ENCODE measurements at places on chromosomes 1 and 21.

GRCh38 chr1:99456536-99456935 is 189.4 kb upstream of the PALMD start:
- peak; percentile 74 for DNase-seq

DNA sequence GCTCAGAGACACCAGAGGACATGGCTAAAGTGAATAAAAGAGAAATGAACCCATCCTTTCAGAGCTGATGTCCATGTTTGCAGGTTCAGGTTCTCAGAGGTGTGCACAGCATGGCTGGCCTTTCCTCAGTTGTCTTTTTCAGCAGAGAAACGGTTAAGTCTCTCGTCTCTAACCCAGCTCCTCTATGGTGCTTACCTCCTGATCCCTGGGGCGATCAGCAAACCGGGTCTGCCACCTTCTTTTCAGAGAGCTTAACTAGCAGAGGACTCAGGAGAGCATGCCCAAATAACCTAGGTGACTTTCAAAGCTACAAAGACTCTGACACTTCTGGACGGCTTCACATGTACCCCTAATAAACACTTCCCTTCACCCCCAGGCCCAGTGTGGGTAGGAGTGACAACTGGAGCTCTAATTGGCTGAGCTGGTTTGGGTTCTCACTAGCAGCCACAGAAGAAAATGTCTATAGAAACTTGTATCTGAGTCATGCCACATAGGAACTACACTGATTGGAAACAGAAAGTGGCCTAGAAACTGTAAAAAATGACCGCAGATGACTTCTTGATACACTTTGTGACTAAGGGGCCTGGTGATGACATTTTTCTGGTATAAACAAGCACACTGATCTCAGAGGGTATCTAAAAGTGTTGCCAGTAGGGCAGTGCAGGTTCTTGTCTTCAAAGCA is at the start of gene AIM2:
TSS of gene AIM2 (minus strand) at position 329 of the 682 bp plus-strand sequence. CDS start 3,267 bp downstream, outside the sequence.
- DNase-seq: no peak

DNA sequence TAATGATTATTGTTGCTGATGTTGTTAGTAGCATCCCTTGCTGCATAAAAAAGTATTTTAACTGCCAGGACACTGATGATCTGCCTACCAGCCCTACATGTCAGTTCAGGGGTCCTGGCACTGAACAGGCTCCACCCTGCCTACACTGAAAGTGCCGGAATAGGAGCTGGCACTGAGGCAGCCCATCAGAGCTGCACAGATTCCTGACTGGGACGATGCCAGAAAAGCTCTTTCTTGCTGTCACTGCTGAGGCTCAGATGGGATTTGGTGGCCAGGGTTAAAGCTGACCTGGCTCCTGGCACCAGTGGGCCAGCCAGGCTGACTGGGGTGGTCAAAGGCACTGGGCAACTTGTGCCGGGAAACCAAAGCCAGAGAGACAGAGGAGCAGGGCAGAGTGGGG is 6.2 kb upstream of the DISP3 start:
- no peak for DNase-seq

DNA sequence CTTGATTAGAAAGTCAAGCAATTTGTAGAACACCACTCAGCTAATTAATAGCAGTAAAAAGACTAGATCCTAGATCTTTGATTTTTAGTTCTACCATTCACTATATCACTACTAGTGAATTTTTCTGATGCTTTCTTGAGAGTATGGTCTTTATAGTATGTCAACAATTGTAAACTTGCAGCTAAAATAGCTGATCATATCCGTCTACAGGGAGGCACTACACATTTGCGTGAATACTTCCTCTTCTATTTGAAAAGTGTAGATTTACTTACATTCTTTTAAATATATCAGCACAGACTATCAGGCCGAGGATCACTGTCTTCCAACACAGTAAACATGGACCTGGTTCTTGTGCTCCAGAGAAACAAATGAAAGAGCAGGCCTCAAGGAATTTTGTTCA is 18.6 kb upstream of the PTPRC start:
- no peak for DNase-seq

- no peak for DNase-seq
Measured at GRCh38 chr1:45785583-45785982, 17.8 kb upstream of the MAST2 start.

DNA sequence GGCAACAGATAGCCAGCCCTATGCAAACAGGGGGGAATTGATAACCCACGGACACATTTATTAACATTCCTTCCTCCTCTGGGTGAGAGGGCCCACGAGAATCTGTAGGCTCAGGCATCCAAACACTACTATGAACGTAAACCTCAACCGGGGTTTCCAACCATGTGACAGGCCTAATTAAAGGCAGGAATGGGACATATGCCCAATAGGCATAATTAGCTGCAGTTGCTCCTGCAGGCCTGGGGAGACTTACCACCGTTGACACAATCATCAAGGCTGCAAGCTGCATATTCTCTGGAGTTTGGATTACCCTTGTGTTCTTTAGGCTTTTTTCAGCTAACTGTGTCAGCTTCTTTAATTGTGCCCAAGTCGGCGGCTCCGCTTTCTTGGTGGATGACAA is 22.2 kb upstream of the GBP1 start:
- no peak for DNase-seq

- no peak for DNase-seq
Measured at GRCh38 chr1:29255134-29255666, 18.9 kb downstream of the PTPRU start.

- peak; percentile 57 for DNase-seq
Measured at GRCh38 chr1:36516372-36517010, 33.8 kb upstream of the CSF3R start.

DNA sequence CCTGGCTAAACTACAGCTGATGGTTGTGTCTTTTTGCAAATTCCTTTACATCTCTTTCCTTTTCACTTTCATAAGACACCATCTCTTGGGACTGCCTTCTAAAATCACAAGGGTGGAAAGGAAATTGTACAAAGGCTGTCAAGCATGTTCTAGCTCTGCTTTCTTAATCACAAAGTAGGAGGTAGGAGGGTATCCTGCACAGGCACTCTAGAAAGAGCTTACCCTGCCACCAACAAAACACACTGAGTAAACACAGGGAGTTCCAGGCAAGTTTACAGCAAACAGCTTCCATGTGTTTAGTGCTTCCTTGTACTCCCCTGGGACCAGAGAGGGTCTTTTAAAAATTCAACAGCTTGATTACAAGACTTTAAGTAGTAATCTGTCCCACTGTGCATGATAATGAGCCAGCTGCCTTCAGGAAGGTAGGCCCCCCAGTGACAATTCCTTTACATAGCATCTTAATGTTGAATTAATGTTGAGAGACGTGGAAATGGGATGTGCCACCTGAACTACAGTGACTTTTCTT is 2.4 kb downstream of the PLPP3 start:
- DNase-seq: peak; percentile 50

- no peak for DNase-seq
Measured at GRCh38 chr21:41031701-41032220, 136.2 kb upstream of the BACE2 start.

DNA sequence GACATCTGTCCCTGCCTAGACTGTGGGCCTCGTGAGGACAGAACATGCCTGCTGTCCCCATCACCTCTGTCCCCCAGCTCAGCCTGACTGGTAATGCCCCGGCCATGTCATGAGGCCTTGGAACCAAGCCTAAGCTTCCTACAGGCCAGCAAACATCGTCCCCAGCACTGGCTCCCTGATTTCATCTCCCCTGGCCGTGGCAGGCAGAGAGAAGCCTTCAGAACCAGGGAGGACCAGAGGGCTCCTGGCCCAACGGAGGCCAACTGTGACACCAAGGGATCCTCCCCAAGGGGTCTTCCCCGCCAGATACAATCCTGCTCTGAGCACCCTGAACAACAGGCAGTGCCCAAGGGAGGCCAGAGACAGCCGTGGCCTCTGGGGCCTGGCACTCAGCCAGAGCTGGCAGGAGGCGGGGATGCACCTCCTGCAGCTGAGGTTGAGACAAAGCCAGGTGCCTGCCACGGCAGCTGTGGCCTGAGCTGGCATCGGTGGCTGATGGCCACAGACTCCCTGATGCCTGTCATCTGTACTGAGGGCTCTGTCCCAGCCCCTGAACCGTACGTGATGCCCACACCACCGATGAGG is 9.9 kb upstream of the NPHP4 start:
- peak; percentile 71 for DNase-seq

GRCh38 chr1:13462682-13463081 is 51.1 kb downstream of the LRRC38 start:
- no peak for DNase-seq

- DNase-seq: no peak
Measured at GRCh38 chr1:21645550-21645949, 23.6 kb downstream of the RAP1GAP start.

DNA sequence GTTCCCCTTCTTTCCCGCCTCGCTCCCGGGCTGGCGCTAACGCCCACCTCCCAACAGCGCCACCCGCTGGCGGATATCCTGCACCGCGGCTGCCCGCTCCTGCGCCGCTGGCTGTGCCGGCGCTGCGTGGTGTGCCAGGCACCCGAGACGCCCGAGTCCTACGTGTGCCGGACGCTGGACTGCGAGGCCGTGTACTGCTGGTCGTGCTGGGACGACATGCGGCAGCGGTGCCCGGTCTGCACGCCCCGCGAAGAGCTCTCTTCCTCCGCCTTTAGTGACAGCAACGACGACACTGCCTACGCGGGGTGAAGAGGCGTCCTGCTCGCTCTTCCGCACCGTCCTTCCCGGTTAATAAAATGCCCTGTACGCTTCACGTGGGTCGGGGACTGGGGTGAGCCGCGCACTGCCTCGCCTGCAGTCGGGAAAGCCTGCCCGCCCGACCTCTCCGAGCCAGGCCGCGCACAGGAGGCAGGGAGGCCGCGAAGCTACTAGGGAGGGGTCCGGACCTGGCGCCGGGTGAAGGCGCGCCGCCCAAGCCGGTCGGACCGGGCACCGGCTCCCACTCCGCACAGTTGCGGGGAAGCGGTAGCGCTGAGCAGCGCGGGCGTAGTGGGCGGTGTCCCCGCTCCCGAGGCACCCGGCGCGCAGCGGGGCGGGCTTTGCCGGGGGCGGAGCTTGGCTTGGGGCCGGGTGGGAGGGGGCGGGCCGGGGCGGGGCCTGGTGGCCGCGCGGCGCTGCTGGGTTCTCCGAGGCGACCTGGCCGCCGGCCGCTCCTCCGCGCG is at the start of gene ADAM15:
TSS of gene ADAM15 (plus strand) at position 757 of the 782 bp plus-strand sequence. CDS start 71 bp downstream, outside the sequence.
- DNase-seq: peak; percentile 80

GRCh38 chr1:200625381-200625824 is 4.9 kb upstream of the KIF14 start:
- peak; percentile 23 for DNase-seq

GRCh38 chr1:217813031-217813430 is 181.9 kb downstream of the SPATA17 start:
- no peak for DNase-seq

GRCh38 chr1:183609313-183609712 is 19.1 kb upstream of the NCF2 start:
- peak; percentile 76 for DNase-seq

DNA sequence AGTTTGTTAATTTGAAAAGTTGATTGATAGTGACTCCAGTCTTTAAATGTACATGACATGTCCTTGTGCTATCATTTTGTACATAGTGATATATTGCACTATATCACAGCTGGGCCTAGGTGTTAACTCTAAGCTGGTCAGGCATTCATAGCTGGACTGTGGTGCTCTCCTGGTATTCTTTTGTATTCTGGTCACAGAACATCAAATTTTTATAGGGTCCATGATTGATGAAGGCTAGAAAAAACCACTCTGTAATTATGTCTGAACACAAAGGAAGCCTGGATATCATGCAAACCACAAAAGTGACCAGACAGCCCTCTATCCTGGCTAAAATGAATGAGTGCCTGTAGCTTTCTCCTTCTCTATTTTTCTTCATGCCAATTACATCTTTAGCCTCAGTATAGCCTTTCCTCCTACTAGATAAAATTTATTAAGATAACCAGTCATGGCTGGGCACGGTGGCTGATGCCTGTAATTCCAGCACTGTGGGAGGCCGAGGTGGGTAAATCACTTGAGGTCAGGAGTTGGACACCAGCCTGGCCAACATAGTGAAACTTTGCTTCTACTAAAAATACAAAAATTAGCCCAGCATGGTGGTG is 134.9 kb upstream of the B3GALT2 start:
- no peak for DNase-seq

- DNase-seq: no peak
Measured at GRCh38 chr1:59866462-59866861, 51.7 kb downstream of the HOOK1 start.

DNA sequence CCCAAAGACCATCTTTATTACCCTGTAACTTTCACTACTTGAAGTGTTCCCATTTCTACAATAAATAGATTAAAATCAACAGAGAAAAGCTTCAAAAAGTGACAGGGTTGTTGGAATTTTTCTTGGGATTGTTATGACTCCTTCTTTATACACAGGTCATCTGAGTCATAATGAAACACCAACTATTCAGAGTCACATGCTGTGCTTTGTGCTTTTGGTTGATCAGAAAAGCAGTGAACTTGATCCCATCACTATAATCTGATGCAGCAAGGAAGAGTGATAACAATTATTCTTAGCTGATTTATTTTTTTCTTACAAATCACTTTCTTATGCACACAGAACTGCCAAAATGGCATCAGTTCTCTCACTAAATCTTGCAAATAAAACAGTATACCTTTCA is 422.9 kb downstream of the PTBP2 start:
- peak; percentile 47 for DNase-seq

- DNase-seq: no peak
Measured at GRCh38 chr21:45858180-45858579, 123.4 kb upstream of the COL6A1 start.

DNA sequence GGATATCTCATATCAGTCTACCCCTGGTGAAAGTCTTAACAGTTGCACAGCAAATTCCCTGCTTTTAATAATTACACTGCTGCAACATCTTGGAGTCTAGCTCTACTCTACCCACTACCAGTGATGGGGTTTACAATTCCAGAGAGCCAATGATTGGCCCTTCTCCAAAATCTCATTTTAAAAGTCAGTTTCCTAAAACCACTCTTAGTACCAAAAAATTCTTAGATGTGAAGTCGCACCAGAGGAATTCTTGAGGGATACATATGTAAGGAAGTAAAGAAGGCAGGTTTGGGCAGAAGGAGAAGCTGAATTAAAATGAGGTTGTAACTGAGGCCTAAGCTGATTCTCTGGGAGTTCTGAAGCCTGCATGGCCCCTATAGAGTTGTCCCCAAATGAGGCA is 129.7 kb downstream of the BRINP2 start:
- DNase-seq: no peak

DNA sequence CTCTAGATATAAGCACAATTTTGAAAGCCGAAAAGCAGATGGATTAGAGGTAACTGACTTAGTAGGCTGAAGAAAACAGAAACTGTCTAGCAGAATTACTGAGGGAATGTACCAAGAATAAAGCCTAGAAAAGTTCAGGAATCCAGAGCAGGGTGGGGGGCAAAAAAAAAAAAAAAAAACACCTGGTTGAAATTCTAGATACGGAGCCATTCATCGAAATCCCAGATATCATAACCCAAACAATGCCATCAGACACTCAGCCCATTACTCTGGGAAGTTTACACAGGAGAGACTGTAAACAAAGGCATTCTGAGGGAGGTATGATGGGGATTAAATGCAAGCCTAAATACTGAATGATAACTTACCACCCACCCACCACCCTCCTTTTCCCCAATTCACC is 45.6 kb downstream of the ENAH start:
- DNase-seq: no peak

- peak; percentile 79 for DNase-seq
Measured at GRCh38 chr1:202968895-202969295, 1.8 kb upstream of the CYB5R1 start.

- no peak for DNase-seq
Measured at GRCh38 chr1:64906447-64906846, 59.9 kb downstream of the JAK1 start.

GRCh38 chr1:8822373-8823294 is 5.2 kb upstream of the RERE start:
- DNase-seq: peak; percentile 98

Measured in myocyte (in vitro differentiated cells).